ENCODE measurements at places on chromosomes 1 and 21.

GRCh38 chr1:182641561-182641960 is 37.4 kb upstream of the RGS16 start:
- no peak for DNase-seq

- DNase-seq: no peak
These were observed 68.8 kb upstream of the SELENON start for GRCh38 chr1:25731148-25731547.

GRCh38 chr1:209704584-209704983 is at the start of gene HSD11B1:
HSD11B1 (plus strand) TSS chr1:209704846; CDS start chr1:209704943, 97 bp downstream.
- DNase-seq: peak; percentile 61

DNA sequence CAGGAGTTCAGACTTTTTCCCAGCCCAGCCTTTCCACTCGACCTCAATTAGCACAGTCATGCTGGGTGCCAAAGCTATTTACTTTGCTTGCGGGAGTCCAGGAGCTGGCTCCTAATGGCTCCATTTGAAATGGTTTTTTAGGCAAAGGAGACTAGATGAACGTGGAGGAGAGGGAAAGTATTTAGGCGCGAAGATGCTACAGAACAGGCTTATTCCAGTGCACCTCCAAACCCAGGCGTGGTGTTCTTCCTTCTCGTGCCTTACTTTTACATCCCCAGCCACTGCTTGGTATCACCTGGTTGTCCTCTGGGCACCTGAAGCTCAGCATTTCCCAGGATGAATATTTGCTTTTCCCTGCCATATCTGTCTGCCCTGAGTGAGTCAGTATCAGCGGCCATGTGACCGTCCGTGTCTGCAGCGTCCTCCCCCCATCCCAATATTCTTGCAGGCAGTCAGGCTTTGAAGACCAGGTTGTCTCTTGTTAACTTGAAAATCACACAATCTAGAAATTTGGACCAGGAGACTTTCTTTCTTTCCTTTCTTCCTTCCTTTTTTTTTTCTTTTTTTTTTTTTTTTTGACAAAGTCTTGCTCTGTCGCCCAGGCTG is 198.5 kb downstream of the DYRK1A start:
- no peak for DNase-seq

DNA sequence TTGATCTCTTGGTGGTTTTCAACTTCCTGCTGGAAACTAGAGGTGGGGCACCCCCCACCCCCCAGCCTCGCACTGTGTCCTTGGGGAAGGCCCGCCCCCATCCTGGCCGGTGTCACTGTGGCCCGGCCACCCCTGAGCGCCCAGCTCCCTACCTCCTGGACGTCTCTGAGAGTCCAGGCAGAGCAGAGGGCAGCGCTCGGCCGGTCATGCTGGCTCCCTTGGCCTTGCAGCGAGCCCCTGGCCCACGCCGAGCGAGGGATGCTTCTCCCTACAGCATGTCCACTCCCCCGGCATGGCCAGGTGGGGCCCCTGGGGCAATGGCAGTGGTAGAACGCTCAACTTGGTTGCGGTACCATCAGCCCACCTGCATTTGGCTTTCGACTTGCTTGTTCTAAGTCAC is 28.7 kb upstream of the TRAPPC10 start:
- DNase-seq: no peak

DNA sequence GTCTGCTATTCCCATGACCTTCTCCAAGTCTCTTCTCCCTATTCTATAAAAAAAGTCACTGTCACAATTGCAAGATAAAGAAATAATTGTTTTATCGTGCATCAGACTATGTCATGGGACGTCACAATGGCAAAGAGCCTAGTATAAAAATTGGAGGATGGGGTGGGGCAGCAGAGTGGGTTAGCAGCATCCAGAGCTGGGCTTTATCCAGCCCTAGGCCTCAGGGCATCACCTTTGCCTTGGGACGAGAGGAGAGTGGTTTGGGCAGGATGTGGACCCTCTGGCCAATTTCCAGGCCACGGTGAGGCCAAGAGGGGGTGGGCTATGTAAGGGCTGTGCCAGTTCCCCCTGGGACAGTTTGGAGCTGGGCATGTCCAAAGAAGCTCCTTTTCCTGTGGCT is 25.7 kb downstream of the WNT4 start:
- DNase-seq: no peak

- DNase-seq: peak; percentile 51
These were observed 28.4 kb downstream of the JUN start for GRCh38 chr1:58755468-58755872.

Measured in lower lobe of right lung (tissue), 2 donors.